ENCODE measurements at places on chromosomes 11 and 22.

GRCh38 chr11:5246772-5247471, 2.7 kb downstream of the HBG1 start:
- no peak for DNase-seq

- DNase-seq = no peak
Observed at GRCh38 chr11:17607083-17607429, 60.0 kb downstream of the OTOG start.

DNA sequence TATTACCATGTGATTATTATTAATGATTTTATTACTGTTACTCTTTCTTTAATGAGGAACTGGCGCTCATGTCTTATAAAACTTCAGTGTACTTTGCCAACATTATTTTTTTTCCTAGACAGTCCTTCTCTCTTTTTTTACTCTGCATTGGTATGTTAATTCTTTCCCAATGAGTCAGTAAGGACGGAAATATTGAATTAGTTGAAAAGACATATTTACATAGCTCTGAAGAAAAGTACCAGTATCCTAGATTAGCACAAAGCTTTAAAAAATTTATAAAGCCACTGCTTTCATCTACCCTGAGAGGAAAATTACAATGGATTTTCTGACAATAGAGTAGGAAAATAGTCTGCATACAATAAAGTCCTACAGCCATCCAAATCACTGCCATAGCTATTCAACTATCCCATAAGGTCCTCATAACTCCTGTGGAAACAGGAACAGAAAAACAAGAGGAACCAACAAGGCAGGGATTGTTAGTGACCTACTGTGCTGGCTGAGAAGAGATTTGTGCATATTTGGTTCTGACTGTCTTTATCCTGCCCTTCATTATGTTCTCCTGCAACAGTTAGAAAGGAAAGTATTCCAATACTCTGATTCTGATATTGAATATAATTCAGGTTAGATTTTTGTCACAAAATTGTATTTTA, 314.4 kb downstream of the AASDHPPT start:
- DNase-seq = no peak

DNA sequence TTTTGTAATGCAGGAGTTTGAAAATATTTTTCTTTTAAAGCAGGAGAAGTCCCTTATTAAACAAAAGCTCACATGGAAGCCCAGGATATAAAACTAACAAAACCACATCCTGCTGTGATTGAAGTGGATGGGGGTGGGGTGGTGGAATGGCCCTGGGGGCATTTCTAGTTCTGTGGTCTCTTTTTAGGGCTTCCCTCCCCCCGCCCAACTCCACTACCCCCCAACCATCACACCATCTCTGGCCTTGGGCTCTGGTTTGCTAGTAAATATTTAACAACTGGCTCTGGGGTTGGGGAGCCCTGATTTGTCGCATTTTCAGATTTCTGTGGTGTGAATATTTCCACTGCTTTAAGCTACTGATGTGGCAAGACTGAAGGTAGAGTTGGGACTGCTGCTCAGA, 279.6 kb upstream of the PLET1 start:
- no peak for DNase-seq

- peak; percentile 56 for DNase-seq
Observed at GRCh38 chr22:46576556-46577367, 39.3 kb upstream of the CELSR1 start.

GRCh38 chr11:87739766-87740165, 435.5 kb downstream of the RAB38 start:
- no peak for DNase-seq

GRCh38 chr22:24583221-24584165, 9.4 kb downstream of the LRRC75B start:
- DNase-seq = no peak

GRCh38 chr22:50074551-50075530, 10.4 kb downstream of the MLC1 start:
- no peak for DNase-seq

Data from stimulated activated CD4-positive, alpha-beta T cell treated with anti-CD3 and anti-CD28 coated beads, Interleukin-2, amount 100 ng/mL, for 4 hours (primary cell).